ENCODE measurements at places on chromosomes 7 and 10.

DNA sequence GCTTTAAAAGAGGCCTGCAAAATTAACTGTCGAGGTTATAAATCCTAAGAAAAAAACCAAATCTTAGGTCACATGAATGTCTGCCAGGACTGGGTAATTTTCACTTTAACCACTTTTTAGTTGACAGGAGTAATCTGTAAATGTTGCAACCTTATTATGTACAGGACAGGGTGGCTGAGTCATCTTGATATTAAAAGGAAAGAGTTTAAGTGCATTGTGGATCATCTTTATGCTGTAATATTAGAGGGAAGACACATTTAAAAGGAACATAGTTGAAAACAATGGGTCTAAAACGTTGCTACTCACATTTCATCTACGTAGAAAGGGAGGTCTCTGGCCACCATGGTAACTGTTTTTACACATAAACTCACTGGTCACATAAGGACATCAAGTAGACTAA lies 115.5 kb downstream of the LSMEM1 start:
- DNase-seq = no peak

DNA sequence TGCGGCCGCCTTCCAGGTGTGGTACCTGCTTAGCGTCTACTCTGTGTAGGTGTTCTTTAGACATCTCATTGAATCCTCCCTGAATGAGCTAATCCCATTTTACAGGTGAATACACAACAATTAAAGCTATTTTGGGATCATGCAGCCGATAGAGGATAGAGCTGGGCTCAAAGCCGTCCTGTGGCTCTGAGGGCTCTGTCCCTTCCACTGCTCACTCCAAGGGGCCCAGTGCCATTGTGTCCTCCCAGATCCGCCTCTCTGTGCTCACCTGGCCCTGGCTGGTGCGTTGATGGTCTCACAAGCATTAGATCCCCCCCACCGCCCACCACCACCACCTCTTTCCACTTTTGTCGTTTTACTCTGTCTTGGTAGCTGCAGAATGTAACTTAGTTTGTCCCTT lies 13.1 kb downstream of the NPTX2 start:
- no peak for DNase-seq

GRCh38 chr7:80622541-80622940 lies 15.9 kb upstream of the CD36 start:
- DNase-seq = no peak

DNA sequence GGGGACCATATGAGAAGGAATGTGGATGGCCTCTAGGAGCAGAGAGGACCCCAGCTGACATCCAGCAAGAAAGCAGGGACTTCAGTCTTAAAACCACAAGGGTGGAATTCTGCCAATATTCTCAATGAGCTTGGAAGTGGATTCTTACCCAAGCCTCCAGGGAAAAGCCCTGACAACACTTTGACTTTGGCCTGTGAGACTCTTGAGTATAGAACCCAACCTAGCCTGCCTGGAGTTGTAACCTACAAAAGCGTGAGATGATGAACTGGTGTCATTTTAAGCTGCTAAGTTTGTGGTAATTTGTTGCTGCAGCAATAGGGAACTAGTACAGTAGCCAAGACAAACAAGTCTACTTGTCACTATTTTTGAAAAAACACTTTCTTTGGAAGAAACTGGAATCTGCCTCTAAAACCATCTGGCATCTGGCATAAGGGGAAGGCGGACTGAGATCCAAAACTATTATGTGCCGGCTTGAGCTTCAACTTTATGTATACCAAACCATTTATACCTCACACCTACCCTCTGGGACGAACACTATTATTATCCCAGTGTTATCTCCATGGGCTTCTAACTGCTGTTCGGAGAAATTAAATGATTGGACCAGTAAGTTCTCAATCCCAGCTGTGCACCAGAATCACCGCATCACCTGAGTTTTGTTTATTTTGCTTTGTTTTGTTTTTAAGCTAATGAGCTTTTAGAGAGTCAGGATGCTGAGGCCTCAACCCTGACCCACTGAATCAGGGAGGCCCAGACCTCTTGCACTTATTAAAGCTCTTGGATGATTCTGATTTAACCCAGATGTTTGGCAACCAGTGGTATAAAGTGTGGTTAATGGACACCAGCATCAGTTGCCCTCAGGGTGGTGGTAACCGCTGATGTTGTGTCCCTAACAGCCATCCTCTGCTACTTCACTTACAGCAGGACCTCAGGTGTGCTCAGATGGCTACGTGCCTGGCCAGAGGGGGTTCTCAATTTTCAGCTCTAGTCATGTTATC lies 83.0 kb downstream of the C1GALT1 start:
- DNase-seq = no peak

DNA sequence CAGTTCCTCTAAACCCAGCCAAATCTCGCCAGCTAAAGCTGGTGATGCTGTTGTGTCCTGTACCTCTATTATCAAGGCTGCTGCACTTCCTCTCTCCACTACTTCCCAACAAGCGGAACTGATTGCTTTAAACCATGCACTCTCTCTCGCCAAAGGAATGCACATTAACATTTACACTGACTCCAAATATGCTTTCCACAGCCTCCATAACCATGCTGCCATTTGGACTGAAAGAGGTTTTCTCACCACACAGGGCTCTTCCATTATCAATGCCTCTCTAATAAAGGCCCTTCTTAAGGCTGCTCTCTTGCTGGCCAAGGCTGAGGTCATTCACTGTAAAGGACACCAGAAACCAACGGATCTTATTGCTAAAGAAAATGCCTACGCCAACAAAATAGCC lies 11.4 kb upstream of the LRRC61 start:
- DNase-seq = no peak

DNA sequence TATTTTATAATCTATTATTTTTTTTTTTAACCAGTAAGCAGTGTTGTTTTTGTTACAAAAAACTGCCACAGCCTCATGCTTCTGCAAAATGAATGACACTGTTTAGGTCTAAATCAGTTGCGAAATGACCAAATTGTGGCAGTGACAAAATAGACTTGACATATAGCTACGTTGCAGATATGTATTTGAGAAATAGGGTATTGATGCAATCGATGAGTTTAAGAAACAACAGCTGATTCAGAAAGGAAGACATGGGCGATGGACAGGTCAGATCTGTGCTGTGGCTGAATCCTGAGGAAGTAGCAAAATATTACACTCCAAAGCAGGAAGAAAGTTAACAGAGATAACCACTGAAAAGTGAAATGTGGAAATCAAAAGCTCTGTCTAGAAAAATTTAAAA lies 89.0 kb upstream of the STEAP4 start:
- DNase-seq = no peak

- no peak for DNase-seq
Measured at GRCh38 chr7:129122751-129123509, 21.6 kb upstream of the TSPAN33 start.

- DNase-seq = no peak
Measured at GRCh38 chr10:101607124-101607523, 19.0 kb downstream of the DPCD start.

GRCh38 chr10:64148607-64149006 lies 627.4 kb downstream of the REEP3 start:
- DNase-seq = no peak

GRCh38 chr10:107398115-107398514 lies 233.6 kb upstream of the SORCS1 start:
- DNase-seq = no peak

GRCh38 chr10:30238836-30239235 lies 110.2 kb downstream of the MTPAP start:
- DNase-seq = no peak

DNA sequence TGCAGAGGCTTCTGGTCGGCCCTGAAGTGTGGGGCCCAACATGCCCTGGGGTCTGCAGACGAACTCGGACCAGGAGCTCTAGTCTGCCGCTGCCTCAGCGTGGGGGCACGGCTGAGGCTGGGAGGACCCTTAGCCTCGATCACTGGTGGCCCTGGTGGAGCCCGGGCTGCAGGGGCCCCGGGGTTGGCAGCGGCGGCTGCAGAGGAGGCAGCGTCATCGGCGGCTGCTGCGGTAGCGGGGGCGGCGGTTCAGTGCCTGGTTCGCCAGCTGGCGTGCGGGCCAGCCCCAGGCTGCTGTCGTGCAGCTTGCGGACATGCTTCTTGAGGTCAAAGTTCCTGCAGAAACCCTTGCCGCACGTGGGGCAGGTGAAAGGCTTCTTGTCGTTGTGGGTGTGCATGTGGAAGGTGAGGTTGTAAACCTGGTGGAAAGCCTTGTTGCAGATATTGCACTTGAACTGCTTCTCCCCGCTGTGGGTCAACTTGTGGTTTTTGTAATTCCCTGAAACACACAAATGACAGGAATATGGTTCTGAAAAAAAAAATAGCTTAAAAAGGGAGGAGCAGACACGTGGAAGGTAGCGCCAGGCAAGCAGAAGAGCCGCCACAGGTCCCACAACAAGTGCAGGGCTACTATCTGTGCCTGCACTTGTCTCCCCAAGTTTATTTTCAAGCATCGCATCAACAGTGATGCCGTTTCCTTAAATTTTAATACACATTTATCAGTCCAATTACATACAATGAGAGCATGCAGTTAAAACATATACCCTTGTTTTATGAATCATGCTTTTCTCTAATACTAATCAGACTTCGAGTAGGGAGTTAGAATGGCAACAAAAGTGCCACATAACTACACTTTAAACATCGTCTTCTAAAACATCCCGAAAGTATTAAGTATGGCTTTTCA lies 2.4 kb downstream of the FEZF1 start:
- DNase-seq = no peak

- no peak for DNase-seq
Measured at GRCh38 chr10:61960396-61961120, 59.1 kb downstream of the ARID5B start.

DNA sequence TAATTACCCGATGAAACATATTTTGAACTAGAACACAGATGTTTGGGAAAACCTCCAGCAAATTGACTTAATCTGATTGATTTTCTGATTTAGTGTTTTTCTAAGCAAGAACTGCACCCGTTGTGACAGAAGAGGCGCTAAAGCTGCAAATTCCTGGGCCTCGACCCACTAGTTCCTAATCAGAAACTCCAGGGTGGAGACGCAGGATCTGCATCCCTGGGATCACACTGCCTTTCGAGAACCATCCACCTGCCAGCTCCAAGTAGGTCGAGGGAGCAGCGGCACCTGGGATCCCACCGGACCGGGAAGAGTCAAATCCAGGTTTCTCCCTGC lies 136.8 kb upstream of the CDCA7L start:
- no peak for DNase-seq

GRCh38 chr7:8338206-8338605 lies 76.2 kb upstream of the ICA1 start:
- DNase-seq = no peak
